ENCODE measurements at places on chromosomes 7 and 10. TPM values are rescaled to one million over a fixed set of nuclear protein-coding genes. Genes with fewer than 3 reads are reported as not detected.
A peak's percentile ranks its signal among the peaks of the same experiment; 100 is the strongest.

DNA sequence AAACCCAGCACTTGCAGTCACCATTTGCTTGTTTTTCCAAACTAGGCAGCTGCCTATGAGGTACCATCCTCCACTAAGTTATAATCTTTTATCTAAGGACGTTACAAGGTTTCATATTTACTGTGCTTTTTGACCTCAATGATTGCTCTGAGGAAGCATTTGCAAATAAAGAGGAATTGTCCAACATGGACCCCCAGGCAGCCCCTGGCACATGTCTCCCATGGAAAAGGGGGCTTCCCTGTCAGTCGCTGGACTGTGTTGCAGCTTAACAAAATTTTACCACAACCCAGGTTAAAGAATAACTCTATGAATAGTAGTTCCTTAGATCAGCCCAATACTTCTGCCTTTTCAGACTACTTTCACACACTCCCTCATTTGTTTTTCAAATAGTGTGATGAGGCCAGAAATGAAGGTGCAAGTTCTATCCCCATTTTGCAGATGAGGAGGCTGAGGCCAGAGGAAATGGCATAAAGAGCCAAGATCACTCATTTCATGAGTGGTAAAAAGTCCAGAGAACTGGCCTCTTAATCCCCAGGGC is 52.8 kb upstream of the ZPBP start:
- no peak overlapping the region for H3K4me3 ChIP-seq
- no peaks in the 10 kb centered on the region for H3K4me1 ChIP-seq
- no peak overlapping the region for H3K27ac ChIP-seq
- no peak for DNase-seq
- no peaks in the 10 kb centered on the region for H3K36me3 ChIP-seq

GRCh38 chr10:100621360-100622205 is 85.8 kb downstream of the HIF1AN start:
- no peaks in the 10 kb centered on the region for H3K36me3 ChIP-seq
- H3K4me1 ChIP-seq, result no peaks in the 10 kb centered on the region
- no peak overlapping the region for H3K27ac ChIP-seq
- H3K27me3 ChIP-seq, result peaks cover 33% of the 10 kb centered on the region
- no peak for DNase-seq

GRCh38 chr7:80124526-80125264 is 9.9 kb upstream of the GNAI1 start:
- no peak overlapping the region for H3K27ac ChIP-seq
- H3K36me3 ChIP-seq, result no peaks in the 10 kb centered on the region
- peaks cover 7% of the 10 kb centered on the region for H3K4me1 ChIP-seq
- H3K27me3 ChIP-seq, result no peaks in the 10 kb centered on the region

GRCh38 chr10:3426190-3426845 is 253.7 kb upstream of the PITRM1 start:
- H3K27me3 ChIP-seq, result no peaks in the 10 kb centered on the region
- H3K36me3 ChIP-seq, result no peaks in the 10 kb centered on the region
- H3K27ac ChIP-seq, result peak overlapping the region; percentile 19

- H3K4me3 ChIP-seq, result no peak overlapping the region
- no peaks in the 10 kb centered on the region for H3K36me3 ChIP-seq
- DNase-seq, result no peak
- no peak overlapping the region for H3K27ac ChIP-seq
- H3K4me1 ChIP-seq, result no peaks in the 10 kb centered on the region
- no peaks in the 10 kb centered on the region for H3K27me3 ChIP-seq
These were observed 10.1 kb upstream of the PON1 start for GRCh38 chr7:95334447-95334846.

DNA sequence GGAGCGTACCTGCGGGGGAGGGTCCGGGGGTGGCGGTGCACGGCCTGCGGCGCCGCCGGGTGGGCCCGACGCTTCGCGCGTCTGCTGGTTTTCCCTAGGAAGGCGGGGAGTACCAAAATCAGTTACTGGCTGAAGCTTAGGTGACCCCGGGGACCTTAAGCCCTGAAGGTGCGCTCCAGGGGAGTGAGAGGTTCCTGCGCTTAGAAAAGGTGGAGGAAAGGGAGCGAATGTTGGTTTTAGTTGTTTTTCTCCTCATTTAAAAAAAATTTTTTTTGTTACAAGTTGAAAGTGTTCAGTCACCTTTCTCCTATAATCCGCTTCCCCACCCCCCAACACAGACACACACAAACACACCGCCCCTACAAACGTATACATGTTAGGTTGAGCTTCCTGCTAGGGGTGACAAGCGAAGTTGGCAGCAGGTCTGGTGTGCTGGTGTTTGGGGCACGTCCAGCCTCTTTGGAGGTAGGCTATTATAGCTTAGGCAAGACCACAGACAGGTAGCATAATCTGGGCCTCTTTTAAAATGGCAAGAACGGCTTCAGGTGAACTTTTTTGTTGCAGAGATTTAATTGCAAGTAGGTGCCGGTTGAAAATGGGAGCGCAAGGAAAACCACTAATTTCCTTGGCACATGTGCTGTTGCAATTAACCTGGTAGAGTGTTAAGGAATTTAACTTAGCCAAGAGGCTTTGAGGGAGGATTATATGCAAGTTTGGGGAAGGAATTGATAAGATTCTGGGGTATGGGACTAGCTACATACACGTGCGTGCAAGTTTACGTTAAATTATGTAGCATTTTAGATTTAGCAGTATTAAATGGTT is 945 bp downstream of the ADD3 start:
- no peaks in the 10 kb centered on the region for H3K36me3 ChIP-seq
- H3K4me3 ChIP-seq, result peak overlapping the region; percentile 68
- H3K27me3 ChIP-seq, result no peaks in the 10 kb centered on the region
- H3K27ac ChIP-seq, result peak overlapping the region; percentile 63
- DNase-seq, result no peak

- no peaks in the 10 kb centered on the region for H3K27me3 ChIP-seq
- no peak for DNase-seq
- no peak overlapping the region for H3K27ac ChIP-seq
- H3K4me3 ChIP-seq, result no peak overlapping the region
These were observed 122.8 kb upstream of the GDF10 start for GRCh38 chr10:47176903-47177868.

GRCh38 chr7:43915907-43916306 is 9.5 kb upstream of the URGCP start:
- no peaks in the 10 kb centered on the region for H3K4me1 ChIP-seq
- H3K27me3 ChIP-seq, result no peaks in the 10 kb centered on the region

DNA sequence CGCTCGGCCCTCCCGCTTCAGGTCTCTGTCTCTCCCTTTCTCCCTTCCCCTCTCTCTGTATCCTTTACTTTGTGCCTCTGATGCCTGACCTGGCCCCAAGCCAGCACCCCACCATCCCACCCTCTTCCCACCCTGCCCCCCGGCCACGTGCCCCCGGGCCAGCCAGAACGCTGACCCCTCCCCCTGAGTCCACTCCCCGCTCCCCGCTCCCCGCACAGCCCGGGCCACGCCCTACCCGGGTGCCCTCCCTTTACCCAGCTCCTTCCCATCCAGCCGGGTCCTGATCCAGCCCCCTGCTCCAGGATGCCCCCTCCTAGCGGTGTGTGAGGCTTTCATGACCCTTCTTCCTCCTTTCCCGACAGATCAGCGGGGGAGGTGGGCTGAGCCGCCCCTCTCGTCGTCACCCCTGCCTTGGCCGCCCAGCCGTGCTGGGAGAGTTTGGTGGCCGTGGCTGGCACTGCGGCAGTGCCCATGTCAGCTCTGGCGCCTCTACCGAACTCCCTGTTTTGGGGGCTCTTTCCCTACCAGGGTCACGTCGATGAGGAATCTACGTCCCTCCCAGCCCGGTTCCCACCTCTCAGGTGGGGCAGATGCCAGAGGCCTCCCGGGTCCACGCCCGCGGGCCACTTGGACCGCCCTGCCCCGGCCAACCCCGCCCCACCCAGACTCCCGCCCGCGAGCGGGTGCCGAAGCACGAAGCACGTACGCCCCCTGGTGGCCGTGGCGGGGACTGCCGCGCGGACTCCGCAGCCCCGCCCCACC is 127.4 kb downstream of the UBE2H start:
- no peaks in the 10 kb centered on the region for H3K27me3 ChIP-seq
- H3K4me3 ChIP-seq, result peak overlapping the region; percentile 52
- H3K27ac ChIP-seq, result peak overlapping the region; percentile 98
- no peaks in the 10 kb centered on the region for H3K36me3 ChIP-seq

DNA sequence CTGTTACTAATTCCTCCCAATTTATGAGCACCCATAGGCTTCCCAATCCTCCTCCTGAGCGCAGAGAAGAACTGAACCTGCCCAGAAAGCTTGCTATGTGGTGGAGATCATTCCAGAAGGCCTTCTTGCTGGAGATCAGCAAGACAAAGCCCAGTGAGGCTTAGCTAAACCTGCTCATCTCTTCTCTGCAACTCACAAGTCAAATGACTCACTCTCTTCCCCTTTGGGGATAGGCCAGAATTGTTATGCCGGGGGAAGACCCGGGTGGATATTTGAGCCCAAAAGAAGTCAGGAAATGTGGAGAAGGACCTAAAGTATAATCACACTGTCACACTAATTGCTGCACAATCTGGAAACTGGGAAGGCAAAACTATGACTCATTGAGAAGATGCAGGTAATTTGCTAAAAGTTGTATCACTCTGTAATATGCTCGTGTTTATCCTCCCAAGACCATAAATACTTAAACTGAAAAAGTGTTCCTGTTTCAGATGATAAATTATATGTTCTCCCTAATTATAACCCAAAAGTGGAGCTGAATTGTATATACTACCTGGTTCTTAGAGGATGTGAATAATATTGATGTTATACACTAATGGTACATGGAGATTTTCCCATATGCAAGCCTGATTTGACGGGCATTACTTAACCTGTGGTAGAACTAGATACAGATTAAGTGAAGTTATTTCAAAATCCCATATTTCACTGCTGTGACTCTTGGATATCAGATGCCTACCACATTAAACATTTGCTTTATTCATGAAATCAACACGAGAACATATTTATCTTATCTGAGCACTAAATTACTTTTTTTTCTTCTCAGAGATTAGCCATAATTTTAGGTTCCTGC is 6.4 kb downstream of the NEBL start:
- H3K27ac ChIP-seq, result no peak overlapping the region
- DNase-seq, result no peak
- no peaks in the 10 kb centered on the region for H3K27me3 ChIP-seq
- H3K4me1 ChIP-seq, result no peaks in the 10 kb centered on the region

GRCh38 chr7:130386876-130387275 is 6.6 kb downstream of the CPA1 start:
- no peak overlapping the region for H3K27ac ChIP-seq
- no peak overlapping the region for H3K4me3 ChIP-seq
- H3K36me3 ChIP-seq, result no peaks in the 10 kb centered on the region
- H3K27me3 ChIP-seq, result no peaks in the 10 kb centered on the region
- no peak for DNase-seq

- no peaks in the 10 kb centered on the region for H3K36me3 ChIP-seq
- no peaks in the 10 kb centered on the region for H3K4me1 ChIP-seq
- H3K27me3 ChIP-seq, result no peaks in the 10 kb centered on the region
- H3K4me3 ChIP-seq, result no peak overlapping the region
These were observed 636.5 kb upstream of the STEAP1 start for GRCh38 chr7:89517815-89518214.

GRCh38 chr10:128003521-128003920 is 96.6 kb downstream of the PTPRE start:
- DNase-seq, result no peak
- H3K27me3 ChIP-seq, result peaks cover 1% of the 10 kb centered on the region
- no peak overlapping the region for H3K4me3 ChIP-seq
- H3K27ac ChIP-seq, result no peak overlapping the region

GRCh38 chr7:68994841-68995240 is 603.4 kb upstream of the AUTS2 start:
- no peaks in the 10 kb centered on the region for H3K27me3 ChIP-seq
- H3K27ac ChIP-seq, result no peak overlapping the region
- no peaks in the 10 kb centered on the region for H3K4me1 ChIP-seq

DNA sequence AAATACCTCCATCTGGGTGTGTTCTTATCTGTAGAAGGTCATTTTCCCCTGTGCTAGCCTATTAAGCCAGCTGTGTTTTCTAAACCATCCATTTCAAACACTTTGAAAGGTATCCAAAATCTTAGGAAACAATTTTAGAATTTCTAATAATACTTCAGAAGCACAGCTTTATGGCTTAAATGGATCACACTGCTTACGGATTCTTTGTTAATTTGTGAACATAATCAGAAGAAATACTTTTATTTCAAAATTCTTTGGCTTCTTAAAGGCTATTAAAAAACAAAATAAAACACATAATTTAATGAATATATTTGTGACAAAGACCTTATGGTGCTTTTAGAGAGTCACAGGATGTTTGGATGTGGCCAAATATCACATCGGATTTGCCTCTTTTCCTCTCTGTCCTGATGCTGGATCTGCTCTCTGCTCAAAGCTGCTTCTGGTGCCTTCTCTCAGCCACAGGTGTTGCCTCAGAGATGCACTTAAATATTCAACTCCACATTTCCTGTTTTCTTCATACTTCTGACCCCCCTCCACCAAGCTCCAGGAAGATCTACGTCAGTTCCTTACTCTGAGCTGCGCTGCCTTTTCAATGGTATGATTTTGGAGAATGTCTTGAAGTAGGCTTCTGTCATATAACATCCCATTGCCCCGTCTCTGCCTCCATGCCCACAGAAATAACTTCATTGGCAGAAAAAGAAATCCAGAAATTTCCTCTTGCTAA is 230.6 kb downstream of the MLLT10 start:
- H3K4me1 ChIP-seq, result no peaks in the 10 kb centered on the region
- no peaks in the 10 kb centered on the region for H3K36me3 ChIP-seq
- no peak overlapping the region for H3K27ac ChIP-seq
- no peaks in the 10 kb centered on the region for H3K27me3 ChIP-seq
- no peak for DNase-seq

- no peak overlapping the region for H3K4me3 ChIP-seq
- H3K27ac ChIP-seq, result no peak overlapping the region
- DNase-seq, result no peak
- H3K27me3 ChIP-seq, result no peaks in the 10 kb centered on the region
- H3K36me3 ChIP-seq, result no peaks in the 10 kb centered on the region
These were observed 1034.5 kb upstream of the LRRTM3 start for GRCh38 chr10:65891073-65891981.

DNA sequence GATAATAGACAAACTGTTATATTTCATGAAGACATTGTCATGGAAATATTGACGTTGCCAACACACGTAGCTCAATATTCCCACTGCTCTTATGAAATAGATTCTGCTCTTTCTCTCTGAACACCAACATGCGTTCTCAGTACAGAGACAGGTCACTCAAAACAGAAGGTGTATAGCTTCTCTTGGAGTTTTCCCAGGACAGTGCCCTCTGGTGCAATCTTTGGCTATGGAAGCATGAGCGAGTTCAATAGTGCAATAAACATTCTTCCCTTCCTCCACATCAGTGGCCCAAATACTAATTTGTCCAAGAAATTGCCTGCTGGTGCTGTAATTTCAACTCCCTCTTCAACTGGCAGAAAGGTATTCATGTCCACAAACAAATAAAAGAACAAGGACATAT is 145.3 kb downstream of the MAGI2 start:
- no peak overlapping the region for H3K4me3 ChIP-seq
- no peaks in the 10 kb centered on the region for H3K36me3 ChIP-seq
- no peaks in the 10 kb centered on the region for H3K4me1 ChIP-seq
- H3K27ac ChIP-seq, result no peak overlapping the region

GRCh38 chr10:8193546-8193945 is 139.1 kb downstream of the GATA3 start:
- H3K4me1 ChIP-seq, result no peaks in the 10 kb centered on the region
- H3K36me3 ChIP-seq, result no peaks in the 10 kb centered on the region
- no peak overlapping the region for H3K4me3 ChIP-seq
- no peak overlapping the region for H3K27ac ChIP-seq
- no peak for DNase-seq
- no peaks in the 10 kb centered on the region for H3K27me3 ChIP-seq

- H3K4me3 ChIP-seq, result no peak overlapping the region
- no peak for DNase-seq
- H3K27me3 ChIP-seq, result no peaks in the 10 kb centered on the region
- peaks cover 19% of the 10 kb centered on the region for H3K4me1 ChIP-seq
These were observed 19.6 kb upstream of the ANLN start for GRCh38 chr7:36370046-36370445.

ZNF107 gene
- total RNA-seq, result 6.2 TPM

POLR2J gene
- 54.9 TPM for total RNA-seq

ZEB1 gene
- 3.4 TPM for total RNA-seq

ASB15 gene
- total RNA-seq, result not detected

SNX10 gene
- 26.9 TPM for total RNA-seq
